ENCODE measurements at places on chromosomes 1 and 21.

- no peak for DNase-seq
Observed at GRCh38 chr1:219161371-219161770, 12.3 kb upstream of the LYPLAL1 start.

DNA sequence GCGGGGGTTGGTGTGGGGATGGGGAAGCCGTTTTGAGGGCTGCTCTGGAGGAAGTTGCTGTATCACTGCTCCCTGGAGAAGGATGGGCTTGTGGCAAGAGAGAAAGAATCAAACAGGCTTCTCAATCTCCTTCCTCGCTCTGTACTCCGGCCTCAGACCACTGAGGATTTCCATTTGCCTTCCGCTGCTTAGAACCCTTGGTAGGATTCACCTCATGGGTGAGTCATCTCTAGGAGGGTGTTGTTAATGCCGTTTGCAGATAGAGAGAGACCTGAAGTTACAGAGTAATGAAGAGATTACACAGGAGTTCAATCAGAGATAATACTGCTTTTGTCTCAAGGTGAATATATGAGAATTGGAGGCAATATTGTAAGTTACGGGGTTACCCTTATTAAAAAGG, 15.3 kb downstream of the SLC35F3 start:
- DNase-seq, result no peak

GRCh38 chr1:54254055-54254454, 54.1 kb downstream of the MRPL37 start:
- DNase-seq, result peak; percentile 81

DNA sequence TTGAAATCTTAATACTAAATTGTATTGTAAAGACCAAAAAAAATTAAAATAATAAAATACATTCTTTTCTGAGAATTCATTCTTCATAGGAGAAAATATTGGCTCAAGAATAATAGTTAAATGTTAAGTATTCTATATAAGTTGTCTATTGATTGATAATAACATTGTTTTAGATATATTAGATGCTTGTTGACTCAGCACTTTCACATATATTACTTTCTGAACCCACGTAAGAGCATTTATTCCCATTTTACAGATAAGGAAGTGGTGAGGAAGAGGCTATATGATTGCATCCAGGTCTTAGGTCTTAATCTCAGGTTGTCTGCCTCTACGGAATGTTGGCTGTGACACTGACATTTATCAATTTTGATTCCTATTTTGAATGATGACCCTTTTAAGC, 898.8 kb downstream of the TTLL7 start:
- no peak for DNase-seq

GRCh38 chr1:181080556-181080955, 7.9 kb upstream of the IER5 start:
- DNase-seq, result no peak
